ENCODE measurements at places on chromosomes 13 and 19.

GRCh38 chr19:19446655-19447437 is 41.4 kb downstream of the GATAD2A start:
- DNase-seq, result no peak

DNA sequence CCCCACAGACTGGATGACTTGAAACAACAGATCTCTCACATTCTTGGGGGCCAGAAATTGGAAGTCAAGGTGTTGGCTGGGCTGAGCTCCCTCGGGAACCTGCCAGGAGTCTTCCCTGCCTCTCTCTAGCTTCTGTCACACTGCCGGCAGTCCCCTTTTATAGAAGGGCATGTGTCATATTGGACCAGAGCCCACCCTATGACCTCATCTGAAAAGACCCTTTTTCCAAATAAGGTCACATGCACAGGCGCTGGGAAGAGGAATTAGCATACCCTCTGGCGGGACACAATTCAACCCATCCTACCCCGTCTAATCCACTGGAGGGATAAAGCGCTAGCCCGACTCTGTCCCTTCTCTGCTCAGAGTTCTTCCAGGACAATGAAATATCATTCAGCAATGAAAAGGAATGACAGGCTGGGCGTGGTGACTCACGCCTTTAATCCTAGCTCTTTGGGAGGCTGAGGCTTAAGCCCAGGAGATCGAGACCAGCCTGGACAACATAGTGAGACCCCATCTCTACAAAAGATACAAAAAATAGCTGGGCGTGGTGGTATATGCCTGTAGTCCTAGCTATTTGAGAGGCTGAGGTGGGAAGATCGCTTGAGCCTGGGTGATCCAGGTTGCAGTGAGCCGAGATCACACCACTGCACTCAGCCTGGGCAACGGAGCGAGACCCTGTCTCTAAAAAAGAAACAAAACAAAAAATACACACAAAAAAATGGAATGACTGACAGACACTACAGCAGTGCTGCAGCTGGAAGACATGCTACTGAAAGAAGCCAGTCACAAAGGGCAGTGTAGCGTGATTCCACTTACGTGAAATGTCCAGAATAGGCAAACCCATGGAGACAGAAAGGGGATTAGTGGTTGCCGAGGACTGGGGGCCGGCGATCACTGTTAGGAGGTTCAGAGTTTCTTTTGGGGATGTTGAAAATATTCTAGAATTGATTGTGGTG is 28.5 kb downstream of the MEIS3 start:
- DNase-seq, result no peak

DNA sequence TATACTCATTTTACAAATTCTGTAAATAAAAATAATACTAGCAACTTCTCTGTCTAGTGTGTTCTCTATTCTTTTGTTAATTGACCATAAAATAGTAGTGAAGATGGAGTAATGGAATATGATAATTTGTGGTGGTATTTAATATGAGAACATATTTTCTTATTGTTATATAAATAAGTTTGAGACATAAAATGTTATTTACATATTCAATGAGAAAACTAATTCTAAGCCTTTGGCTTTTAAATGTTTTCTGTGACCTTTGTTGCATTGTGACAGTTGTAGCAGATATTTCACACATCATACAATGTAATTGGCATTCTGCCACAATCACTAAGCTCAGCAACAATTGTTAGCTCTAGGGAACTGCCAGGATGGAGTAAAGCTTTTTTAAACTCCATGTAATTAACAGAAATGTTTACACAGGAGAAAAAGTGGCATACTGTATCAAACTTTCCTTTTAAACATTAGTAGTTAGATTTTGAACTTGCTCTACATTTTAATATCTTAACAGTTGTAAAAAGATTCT is 562.1 kb upstream of the PCDH9 start:
- DNase-seq, result no peak

DNA sequence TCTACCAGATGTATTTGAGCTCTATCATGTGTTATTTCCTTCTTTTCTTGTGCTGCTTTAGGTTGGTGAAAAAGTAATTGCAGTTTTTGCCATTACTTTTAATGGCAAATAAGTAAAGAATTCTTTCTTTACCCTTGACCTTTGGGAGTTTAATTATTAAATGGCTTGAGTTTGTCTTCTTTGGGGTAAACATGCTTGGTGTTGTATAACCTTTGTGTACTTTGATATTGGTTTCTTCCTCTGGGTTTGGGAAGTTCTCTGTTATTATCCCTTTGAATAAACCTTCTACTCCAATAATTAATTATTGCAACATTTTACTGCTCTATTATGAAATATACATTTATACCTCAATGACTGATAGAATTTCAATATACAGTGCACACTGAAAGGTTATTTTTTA is 709.4 kb downstream of the PCDH17 start:
- DNase-seq, result no peak

GRCh38 chr19:56765137-56765536 is 75.4 kb downstream of the PEG3 start:
- no peak for DNase-seq

DNA sequence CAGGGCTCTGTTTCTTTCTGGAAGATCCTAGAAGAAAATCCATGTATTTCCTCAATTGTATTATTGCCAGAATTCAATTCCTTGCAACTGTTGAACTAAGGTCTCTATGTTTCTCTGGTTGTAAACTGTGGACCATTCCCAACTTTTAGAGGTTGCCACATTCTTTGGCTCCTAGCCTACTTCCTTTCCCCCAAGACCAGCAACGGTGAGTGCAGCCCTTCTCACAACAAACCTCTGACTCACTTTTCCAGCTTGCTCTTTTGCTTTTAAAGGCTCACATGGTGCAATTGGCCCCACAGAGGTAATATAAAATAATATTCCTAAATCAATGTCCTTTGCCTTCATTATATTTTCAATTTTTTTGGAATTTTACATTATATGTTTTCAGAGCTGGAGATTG is 371.3 kb downstream of the SLITRK5 start:
- no peak for DNase-seq

- peak; percentile 20 for DNase-seq
Observed at GRCh38 chr13:33678906-33679657, 138.9 kb upstream of the RFC3 start.

GRCh38 chr19:53275480-53275879 is 8.0 kb upstream of the VN1R4 start:
- no peak for DNase-seq

- no peak for DNase-seq
Observed at GRCh38 chr19:23698711-23699520, 11.9 kb upstream of the ZNF675 start.

DNA sequence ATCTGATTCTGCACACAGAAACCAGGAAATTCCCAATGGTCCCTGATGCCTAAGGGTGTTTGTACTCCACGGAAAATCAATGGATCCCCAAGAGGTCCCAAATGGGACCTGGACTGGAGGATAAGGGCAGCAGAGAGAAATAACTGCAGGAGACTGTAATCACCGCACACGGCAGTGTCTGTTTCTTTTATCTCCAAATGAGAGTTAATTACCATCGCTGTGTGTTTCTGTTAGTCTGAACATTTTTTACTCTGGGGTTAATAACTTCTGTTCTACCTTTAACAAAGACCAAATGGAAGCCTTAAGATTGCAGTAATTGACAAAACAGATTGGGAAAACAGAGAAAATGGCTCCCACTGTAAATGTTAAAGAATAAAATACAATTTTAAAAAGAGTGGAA is 320.9 kb downstream of the DCLK1 start:
- DNase-seq, result no peak

GRCh38 chr13:42865768-42866102 is 84.4 kb downstream of the FAM216B start:
- no peak for DNase-seq

GRCh38 chr13:93397619-93398018 is 171.0 kb downstream of the GPC6 start:
- no peak for DNase-seq

DNA sequence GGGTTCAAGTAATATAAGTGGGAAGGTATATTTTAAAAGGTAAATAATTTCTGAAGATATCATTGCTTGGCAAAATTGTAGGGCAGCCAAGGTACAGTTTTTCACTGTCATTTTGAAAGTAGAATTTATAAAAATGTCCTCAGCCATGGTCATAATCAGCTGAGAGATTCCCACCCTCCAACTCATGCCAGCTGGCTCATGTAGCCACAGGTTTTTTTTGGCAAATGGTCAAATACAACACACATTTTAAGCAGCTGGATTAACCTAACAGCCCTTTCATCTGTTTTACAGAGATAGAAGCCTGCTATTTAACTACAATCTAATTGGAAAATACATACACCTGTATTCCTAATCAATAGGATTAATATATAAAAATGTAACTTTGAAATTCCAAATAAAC is 619.2 kb upstream of the SGCG start:
- no peak for DNase-seq

- DNase-seq, result no peak
Observed at GRCh38 chr19:2845107-2845506, 3.8 kb downstream of the ZNF555 start.

DNA sequence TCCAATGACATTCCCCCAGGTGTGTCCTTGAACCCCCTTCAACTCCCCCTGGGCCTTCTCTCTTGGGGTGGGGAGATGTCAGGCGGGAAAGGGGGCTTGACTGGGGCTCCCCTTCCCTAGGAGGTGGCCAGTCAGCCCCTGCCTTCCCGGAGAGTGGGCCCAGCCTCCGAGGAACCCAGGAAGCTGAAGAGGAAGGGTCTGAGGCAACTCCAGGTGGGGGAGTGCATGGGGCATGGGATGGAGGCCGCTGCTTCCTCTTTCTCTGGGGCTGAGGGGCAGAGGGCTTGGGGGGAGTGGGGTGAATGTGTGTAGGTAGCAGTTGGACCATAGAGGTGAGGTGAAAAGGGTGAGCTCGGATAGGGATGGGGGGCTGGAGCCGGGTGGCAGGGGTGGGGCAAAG is 2.7 kb upstream of the INAFM1 start:
- DNase-seq, result no peak

GRCh38 chr13:88115976-88116375 is 444.8 kb downstream of the SLITRK5 start:
- no peak for DNase-seq

DNA sequence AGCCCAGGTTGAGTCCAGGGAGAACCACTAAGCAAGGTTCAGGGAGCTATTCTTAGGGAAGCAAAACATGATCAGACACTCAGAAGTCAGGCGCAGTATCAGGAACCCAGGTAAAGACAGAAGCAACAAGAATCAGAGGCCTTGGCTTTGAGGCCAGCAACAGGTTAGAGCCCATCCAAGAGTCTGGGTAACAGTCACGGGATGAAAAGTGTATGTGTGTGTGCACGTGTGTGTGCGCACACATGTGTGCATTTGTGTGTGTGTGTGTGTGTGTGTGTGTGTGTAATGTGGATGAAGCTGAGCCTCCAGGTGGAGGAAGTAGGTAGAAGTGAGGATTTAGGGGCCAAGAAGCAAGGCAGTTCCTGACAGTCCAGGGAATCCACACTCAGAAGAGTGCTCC is 63.1 kb downstream of the CCNA1 start:
- DNase-seq, result no peak

Measured in activated T-cell treated with anti-CD3 and anti-CD28 coated beads for 1 hour (primary cell).